Lung microvascular endothelial cell (primary cell): ENCODE measurements at places on chromosomes 6 and 20. TPM values are rescaled to one million over a fixed set of nuclear protein-coding genes. Genes with fewer than 3 reads are reported as not detected.

DNA sequence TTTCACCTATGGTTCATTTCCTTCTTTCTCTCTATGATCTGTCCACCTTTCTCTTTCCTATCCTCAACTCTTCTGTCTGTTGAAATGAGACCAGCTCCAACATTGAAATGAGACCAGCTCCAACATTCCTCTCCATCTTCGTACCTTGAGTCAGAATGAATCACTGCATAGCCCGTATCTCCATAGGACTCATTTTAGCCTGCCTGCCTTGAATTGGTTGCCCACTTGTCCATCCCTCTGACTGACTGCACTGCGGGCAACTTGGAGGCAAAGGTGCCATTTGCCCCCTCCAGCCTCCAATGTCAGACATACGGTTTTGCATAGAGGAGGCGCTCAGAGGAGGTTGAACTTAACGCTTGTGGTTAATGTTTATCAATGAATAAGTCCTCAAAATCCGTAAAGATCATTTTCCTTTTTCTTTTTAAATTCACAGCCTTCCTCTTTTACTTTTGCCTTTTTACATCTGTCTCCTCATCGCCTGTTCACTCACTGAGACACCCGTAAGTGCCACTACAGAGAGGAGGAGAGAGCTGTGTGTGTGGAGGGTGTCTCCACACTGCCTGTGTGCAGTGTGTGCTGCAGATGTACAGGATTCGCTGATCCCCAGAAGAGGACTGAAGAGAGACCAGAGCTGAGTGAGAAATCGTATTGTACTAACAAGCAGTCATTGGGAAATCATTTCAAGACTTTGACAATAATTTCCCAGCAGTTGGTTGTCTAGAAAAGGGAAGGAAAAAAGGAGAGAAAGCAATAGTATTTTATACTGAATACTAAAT is 579.6 kb upstream of the MAP3K7 start:
- DNase-seq, result no peak

GRCh38 chr20:12966468-12967085 is 42.2 kb upstream of the SPTLC3 start:
- DNase-seq, result peak; percentile 37

DNA sequence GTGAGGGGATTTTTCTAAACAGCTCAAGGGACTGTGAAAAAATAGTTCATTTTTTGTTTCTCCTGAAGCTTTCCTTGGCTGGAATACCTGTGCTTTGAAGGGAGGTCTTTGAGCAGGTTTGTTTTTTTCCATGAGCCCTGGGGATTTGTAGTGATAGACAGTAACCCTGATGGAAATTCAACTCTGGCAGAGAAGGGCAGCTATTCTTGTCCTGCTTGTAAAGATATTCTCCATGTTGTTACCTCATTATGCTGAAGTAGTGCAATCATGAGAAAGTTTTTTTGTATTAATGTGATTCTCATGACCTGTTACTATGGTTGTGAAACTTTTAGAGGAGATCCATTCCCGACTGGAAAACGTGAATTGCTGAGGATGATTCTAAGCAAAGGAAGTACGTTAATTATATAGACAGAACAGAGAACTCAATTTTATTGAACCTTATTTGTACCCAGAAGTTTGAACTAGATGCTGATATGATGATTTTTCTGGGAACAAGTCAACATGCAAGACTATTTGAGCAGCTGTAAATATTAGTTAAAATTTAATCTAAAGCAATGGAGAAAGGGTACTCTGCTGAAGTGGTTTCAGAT is 12.5 kb downstream of the UTRN start:
- DNase-seq, result peak; percentile 70

The TCP11 gene
- not detected in 2 replicates for total RNA-seq

DNA sequence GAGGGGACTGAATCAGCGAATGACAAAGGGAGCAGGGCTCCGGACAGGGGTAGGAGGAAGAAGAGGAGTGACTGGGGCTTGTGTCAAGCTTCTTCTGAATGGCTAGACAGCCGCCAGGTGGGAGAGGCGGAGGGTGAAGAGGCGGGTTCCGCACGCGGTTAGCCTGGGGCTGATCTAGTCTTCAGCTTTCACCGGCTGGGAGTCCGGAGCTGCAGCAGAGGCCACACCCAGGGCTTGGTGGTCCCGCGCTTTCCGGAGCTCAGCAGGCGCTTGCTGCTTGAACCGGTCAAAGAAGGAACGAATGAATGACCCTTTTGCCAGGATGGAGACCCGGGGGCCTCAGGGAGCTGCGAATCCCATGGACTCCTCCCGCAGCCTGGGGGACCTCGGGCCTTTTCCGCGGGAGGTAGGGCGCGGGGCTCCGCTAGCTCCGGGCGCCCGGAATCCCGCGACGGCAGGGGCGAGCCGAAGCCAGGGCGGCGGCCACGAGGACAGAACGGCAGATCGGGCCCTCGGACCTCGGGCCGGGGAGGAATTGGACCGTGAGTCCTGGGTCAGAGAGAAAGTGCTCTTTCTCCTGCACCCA is at the start of gene C6orf141:
Gene C6orf141 (plus strand): TSS at position 177 of the 586 bp plus-strand sequence. CDS start 125 bp downstream, at position 302.
- DNase-seq, result peak; percentile 71

GRCh38 chr20:49006446-49006980 is 39.6 kb upstream of the CSE1L start:
- DNase-seq, result no peak

GRCh38 chr20:18005170-18005989 is 36.6 kb downstream of the MGME1 start:
- no peak for DNase-seq

GRCh38 chr20:51487565-51488268 is 54.8 kb downstream of the NFATC2 start:
- peak; percentile 71 for DNase-seq

GRCh38 chr6:123594776-123595175 is 42.0 kb downstream of the TRDN start:
- DNase-seq, result no peak

The GGT7 gene
- 2.2 and 3.4 TPM in 2 replicates for total RNA-seq

GRCh38 chr20:9441948-9442347 is 72.4 kb upstream of the LAMP5 start:
- no peak for DNase-seq

- no peak for DNase-seq
Measured at GRCh38 chr20:40979247-40979646, 49.4 kb upstream of the TOP1 start.

GRCh38 chr6:37190159-37190535 is 20.2 kb downstream of the PIM1 start:
- DNase-seq, result no peak

The LPA gene
- not detected in 2 replicates for total RNA-seq

The RIMS4 gene
- under 0.01 TPM in 1 of 2 replicates, not detected in the other for total RNA-seq

The NT5E gene
- 65.7 and 135 TPM in 2 replicates for total RNA-seq

GRCh38 chr6:62265906-62266525 is 20.0 kb downstream of the KHDRBS2 start:
- DNase-seq, result no peak

DNA sequence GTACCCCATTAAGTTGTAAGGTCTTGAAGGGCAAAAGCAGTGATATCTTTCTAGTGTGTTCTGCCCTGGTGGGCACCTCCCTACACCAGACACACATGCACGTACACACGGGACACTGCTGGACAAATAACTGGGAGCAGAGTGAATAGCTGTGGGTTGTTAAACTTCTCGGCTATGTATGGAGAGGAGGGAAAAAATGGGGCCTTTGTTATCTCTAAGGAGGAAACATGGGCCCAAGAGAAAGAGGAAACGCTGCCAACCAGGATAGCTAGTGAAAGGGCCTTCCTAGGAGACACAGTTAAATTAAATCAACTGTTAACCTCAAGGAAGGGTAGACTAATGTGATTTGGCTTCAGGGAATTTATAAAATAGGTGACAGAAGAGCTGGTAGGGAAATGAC is 169.7 kb downstream of the MYLK4 start:
- no peak for DNase-seq

GRCh38 chr6:34568341-34569201 is 12.4 kb upstream of the SPDEF start:
- DNase-seq, result no peak

- no peak for DNase-seq
Measured at GRCh38 chr6:89260310-89260709, 43.2 kb upstream of the GABRR1 start.

- DNase-seq, result peak; percentile 0
Measured at GRCh38 chr20:9838035-9838377, 870 bp downstream of the PAK5 start.

The UNC93A gene
- total RNA-seq, result not detected in 2 replicates

- DNase-seq, result no peak
Measured at GRCh38 chr20:20034486-20034885, 17.3 kb downstream of the NAA20 start.

- no peak for DNase-seq
Measured at GRCh38 chr6:100268326-100268725, 196.4 kb downstream of the SIM1 start.

GRCh38 chr20:6636209-6637159 is 131.0 kb upstream of the BMP2 start:
- DNase-seq, result peak; percentile 79

GRCh38 chr6:167350275-167350696 is 25.4 kb downstream of the TTLL2 start:
- no peak for DNase-seq

DNA sequence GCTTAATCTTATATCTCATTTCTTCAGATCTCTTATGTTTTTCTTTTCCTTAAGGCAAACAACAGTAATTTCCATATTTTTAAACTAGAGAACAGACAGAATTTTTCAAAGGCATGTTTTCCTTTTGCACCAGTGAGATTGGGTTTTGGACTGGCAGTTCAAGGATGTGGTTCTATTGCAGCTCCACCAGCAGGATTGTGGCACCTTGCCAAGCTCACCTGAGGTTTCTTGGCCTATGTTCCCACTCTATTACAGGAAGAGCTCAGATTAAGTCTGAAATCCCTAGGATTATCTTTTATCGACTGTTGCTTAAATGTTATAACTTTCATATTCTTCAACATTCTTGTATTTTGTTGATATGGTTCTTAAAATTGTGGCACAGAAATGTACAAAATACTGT is 218.9 kb downstream of the PLCB4 start:
- no peak for DNase-seq

DNA sequence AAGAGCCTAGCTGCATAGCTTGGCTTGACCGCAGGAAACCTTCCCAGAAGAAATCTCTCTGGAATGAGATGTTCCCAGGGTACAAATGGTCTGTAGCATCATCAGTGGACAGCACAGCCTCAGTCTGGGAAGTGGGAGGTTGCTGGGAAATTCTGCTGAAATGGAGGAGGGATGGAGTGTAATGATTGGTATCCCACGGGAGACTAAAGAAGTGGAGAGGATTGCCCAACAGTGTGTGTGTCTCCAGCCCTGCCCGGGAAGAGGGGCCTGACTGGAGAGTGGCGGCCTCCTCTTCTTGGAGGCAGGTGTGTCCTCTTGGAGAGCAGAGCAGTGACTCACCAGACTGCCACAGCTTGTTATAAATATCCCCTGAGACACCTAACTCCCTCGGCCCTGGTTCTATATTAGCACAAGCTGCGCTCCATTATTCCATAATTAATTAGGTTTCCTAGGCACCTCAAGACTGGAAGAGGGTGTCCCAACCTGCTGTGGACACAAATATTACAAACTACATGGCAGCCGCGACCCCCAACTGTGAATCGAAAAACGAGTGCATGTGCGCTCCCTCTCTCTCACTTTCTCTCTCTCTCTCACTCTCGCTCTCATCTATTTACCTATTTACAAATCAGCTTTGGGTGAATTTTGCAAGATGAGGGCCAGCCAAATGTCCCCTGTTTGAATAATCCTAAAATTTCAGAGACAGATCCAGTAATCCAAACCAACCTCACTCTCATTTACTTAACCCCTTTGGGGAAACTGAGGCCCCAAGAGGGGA is 68.8 kb downstream of the FGD2 start:
- no peak for DNase-seq

The SGK2 gene
- not detected in 2 replicates for total RNA-seq

- DNase-seq, result peak; percentile 92
Measured at GRCh38 chr6:110509617-110510241, 33.3 kb upstream of the SLC22A16 start.

GRCh38 chr6:10800810-10801209 is 37.5 kb downstream of the MAK start:
- peak; percentile 26 for DNase-seq

- peak; percentile 65 for DNase-seq
Measured at GRCh38 chr6:82251942-82252341, 4.4 kb upstream of the IBTK start.

DNA sequence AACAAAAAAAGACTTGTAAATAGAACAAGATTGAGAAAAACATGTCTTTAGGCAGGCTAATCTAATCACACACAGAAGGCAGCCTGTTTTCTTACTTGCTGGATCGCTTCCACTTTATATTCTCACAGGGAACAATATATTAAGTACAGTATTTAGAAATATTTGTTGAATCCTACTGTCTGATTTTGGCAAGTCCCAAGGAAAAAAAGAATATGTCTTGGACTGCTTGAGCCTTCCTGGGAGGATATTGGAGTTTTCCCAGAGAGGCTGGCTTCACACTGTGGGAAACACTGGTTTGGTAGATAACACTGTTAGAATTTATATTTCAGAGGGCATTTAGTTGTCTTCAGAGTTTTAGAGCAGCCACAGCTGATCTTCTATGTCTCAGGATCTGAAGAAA is 229.7 kb downstream of the PRL start:
- DNase-seq, result no peak

The CDH22 gene
- under 0.01 and 0.79 TPM in 2 replicates for total RNA-seq

DNA sequence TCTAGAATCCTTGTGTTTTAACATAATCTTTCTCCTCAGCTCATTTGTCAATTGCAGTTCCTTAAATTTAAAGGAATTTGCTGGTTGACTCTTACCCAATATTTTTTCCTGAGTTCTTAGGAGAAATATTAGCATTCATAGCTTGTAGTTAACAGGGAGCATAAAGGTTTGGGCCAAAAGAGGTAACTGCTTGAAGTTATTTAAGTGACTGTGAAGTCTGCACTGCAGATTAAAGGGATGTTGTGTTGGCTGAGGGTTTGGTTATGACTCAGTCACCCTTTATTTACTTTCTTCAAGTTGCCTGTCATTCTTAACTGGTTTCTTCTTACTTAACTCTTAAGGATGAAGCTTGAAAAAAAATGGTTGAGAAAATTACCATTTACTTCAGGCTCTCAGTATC is 220.3 kb upstream of the LAMP5 start:
- no peak for DNase-seq

- peak; percentile 13 for DNase-seq
Measured at GRCh38 chr6:83592770-83593394, 80.5 kb downstream of the PRSS35 start.

DNA sequence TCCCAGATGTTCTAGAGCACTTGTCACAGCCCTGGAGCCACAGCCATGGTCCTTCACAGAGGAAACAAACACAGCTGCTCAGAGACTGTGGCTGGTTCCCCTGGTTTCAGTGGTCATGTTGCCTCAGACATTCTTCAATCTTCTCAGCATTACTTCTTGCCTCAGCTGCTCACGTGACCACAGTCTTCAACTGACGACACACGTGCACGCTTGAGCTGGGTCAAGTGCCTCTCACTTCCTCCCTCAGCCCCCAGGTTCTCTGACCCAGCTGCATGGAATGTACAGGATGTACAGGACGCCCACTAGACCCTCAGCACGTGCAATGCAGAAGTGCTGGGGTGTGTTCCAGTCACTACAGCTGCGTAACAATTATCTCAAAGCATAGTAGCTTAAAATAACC is 159.8 kb upstream of the GGTLC1 start:
- DNase-seq, result no peak
